ENCODE measurements at places on chromosomes 6 and 20. TPM values are rescaled to one million over a fixed set of nuclear protein-coding genes. Genes with fewer than 3 reads are reported as not detected.

FOXQ1 gene
- 13.0 TPM for total RNA-seq

TMEM244 gene
- not detected for total RNA-seq

RFX6 gene
- total RNA-seq = not detected

SPATS1 gene
- total RNA-seq = not detected

OR12D3 gene
- total RNA-seq = not detected

ZSCAN16 gene
- 4.2 TPM for total RNA-seq

HDGFL1 gene
- not detected for total RNA-seq

SEMG1 gene
- not detected for total RNA-seq

DNA sequence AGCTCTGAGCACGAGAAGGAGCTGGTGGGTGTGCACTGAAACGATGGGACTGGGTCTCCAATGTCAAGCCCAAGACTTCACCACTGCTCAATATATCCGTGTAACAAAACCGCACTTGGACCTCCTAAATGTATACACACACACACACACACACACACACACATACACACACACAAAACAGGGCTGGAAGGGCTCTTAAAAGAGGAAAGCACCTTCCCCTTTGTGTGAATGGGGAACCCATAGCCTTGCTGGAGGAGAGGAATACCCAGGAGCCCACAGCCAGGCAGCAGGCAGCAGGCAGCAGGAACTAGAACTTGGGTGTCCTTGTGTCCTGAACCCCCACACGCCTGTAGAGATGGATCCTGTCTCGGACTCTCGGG, 29.8 kb downstream of the TGM2 start:
- DNase-seq = no peak

- DNase-seq = no peak
These were observed 641 bp downstream of the ARFGEF2 start for GRCh38 chr20:48921883-48922820.

- DNase-seq = no peak
These were observed 163.6 kb upstream of the CST7 start for GRCh38 chr20:24785141-24786110.

- DNase-seq = no peak
These were observed 9.2 kb upstream of the HSPA12B start for GRCh38 chr20:3723284-3723683.

- no peak for DNase-seq
These were observed 332.6 kb downstream of the NRN1 start for GRCh38 chr6:5674141-5674540.

DNA sequence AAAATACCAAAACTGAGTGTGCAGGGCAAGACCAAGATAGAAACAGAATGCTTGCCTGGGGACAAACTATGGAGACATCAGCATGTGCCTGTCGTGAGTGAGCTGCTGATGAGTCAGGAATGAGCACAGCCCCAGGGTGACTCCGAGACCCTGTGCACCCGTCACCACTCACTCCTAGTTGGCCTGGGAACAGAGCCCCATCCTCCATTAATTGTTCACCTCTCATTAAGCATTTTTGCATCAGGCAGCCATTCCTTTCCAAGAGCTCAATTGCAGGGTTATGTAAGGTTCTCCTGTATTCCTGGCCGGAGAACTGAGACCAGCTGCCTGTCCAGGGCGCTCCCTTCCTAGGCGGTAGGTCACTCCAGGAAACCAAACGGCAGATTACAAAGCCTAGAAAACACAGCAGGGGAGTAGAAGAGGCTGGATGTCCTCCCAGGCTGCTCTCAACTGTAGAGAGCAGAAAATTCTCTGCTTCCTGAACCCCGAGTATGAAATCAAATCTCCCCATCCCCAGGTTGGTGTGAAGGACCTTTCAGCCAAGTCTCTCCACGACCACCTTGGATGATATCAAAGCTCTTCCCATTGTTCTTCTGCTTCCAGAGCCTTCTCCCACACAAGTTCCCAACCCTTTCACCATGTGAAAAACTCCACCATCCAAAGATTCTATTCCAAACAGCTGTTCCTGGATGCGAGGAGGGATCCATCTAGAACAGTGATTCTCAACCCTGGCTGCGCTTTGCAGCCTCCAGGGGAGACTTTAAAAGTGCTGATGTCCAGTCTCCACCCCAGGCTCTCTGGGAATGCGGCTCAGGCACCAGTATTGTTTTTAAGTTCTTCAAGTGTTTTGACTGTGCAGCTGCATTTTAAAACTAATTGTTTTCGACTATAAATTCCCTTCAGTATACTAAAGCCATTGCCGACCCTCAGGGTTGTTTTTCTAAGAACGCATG, 532.6 kb upstream of the JARID2 start:
- no peak for DNase-seq

- no peak for DNase-seq
These were observed 68.8 kb downstream of the IBTK start for GRCh38 chr6:82178759-82179112.

DNA sequence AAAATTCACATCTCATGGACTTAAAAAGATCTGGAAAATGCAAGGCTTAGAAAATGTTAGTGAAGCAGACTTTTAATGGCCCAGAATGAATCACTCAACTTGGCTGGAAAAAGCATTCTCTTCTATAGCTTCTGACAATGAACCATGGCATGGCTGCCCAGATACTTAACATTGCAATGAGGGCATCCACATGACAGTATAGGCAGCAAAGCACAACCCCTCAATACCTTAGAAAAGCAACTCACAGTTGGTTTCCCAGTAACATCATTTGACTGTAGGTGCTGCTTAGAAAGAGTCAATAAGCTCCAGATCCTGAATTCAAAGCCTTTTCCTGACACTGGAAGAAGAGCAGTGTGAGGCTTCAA, 155.8 kb downstream of the EYA4 start:
- DNase-seq = no peak

- DNase-seq = no peak
These were observed 8.5 kb downstream of the ENPP4 start for GRCh38 chr6:46138281-46138680.

DNA sequence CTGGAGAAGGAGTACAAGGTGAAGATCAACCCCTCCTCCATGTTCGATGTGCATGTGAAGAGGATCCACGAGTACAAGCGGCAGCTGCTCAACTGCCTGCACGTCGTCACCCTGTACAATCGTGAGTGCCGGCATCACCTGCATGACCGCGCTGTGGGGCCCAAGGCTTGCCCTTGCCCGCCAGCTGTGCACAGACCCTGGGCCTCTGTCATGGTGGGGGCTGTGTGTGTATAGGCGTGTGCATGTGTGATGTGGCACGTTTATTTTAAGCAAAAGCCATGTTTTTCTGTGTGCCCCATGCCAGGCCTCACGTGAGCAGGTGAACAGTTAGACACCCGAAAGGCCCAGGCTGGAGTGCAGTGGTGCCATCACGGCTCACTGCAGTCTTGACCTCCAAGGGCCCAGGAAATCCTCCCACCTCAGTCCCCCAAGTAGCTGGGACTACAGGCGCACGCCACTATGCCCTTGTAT, 36.3 kb downstream of the PYGB start:
- no peak for DNase-seq

DNA sequence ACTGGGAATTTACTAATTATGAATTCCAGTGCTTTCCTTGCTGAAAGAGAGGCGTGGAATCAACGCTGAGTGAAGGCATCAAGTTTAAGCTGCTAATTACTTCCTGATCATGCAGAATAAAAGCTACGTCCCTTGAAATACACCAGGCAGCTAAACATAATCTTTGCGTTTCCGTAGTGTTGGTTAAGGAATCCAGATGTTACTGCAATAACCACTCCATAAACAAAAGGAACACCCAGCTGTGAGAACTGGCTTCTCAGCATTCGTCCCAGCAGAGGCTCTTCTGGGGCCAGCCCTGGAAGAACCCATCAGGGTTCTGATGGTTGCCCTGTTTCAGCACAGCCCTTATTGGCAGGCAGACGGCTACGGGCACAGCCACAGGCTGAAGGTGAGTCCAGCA, 111.4 kb downstream of the CDH26 start:
- no peak for DNase-seq

GRCh38 chr20:2922957-2923356, 49.7 kb downstream of the PTPRA start:
- DNase-seq = no peak

DNA sequence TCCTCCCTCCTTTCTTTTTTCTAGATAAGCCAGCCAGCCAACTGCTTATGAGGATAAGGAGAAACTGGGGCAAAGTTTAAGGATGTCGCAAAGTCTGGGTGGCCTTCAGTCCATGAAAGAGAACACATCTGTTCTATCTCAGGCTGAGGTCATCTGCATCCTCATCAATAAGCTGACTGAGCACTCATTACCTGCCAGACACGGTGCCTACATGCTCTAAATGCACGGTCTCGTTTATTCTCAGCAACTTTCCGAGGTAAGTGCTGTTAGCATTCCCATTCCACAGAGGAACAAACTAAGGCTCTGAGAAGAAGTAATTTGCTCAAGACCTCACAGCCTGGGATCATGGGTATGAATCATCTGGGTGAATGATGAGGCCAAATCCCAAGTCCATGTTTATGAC, 133.1 kb downstream of the BCAS1 start:
- no peak for DNase-seq

- DNase-seq = no peak
These were observed 5.5 kb upstream of the NPBWR2 start for GRCh38 chr20:64112691-64113443.

DNA sequence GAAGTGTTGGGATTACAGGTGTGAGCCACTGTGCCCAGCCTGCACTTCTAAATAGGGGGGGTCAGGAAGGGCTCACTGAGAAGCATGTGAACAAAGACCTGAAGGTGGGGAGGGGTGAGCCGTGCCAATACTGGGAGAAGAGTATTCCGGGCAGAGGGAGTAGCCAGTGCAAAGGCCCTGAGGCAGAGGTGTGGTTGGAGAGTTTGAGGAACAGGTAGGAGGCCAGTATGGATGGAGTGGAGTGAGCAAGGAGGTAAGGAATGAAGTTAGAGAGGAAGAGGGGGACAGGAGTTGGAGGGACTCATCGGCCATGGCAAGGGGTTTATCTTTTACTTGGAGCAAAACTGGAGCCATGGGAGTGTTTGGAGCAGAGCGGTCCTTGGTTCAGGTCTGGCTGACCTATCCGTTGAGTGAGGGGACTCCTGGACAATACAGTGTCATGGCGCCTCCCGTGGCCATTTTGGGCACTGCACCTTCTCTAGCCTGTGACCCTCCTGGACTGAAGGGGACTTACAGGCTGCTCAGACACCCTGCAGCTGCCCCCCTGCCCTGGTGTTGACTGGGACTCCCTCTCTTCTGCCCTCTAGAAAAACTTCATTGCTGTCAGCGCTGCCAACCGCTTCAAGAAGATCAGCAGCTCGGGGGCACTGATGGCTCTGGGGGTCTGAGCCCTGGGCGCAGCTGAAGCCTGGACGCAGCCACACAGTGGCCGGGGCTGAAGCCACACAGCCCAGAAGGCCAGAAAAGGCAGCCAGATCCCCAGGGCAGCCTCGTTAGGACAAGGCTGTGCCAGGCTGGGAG, 12.1 kb downstream of the FOXS1 start:
- DNase-seq = no peak

All from esophagus squamous epithelium (tissue), 5 donors.